ENCODE measurements at places on chromosomes 2 and 18. TPM values are rescaled to one million over a fixed set of nuclear protein-coding genes. Genes with fewer than 3 reads are reported as not detected.

ALLC gene
- polyA plus RNA-seq, result 0.38 TPM

CDH19 gene
- 29.8 TPM for polyA plus RNA-seq

SLC19A3 gene
- 3.5 TPM for polyA plus RNA-seq

HK2 gene
- polyA plus RNA-seq, result 2.9 TPM

TNFRSF11A gene
- polyA plus RNA-seq, result 0.43 TPM

GAL3ST2 gene
- 0.09 TPM for polyA plus RNA-seq

LYPD6 gene
- polyA plus RNA-seq, result 0.48 TPM

PJVK gene
- 2.0 TPM for polyA plus RNA-seq

FNDC4 gene
- 10.7 TPM for polyA plus RNA-seq

CCDC85A gene
- 1.1 TPM for polyA plus RNA-seq

SGPP2 gene
- polyA plus RNA-seq, result 4.7 TPM

DLGAP1 gene
- polyA plus RNA-seq, result 0.11 TPM

SLC14A1 gene
- polyA plus RNA-seq, result 11.5 TPM

SERPINB4 gene
- not detected for polyA plus RNA-seq

OSBPL1A gene
- 45.9 TPM for polyA plus RNA-seq

GBX2 gene
- polyA plus RNA-seq, result not detected

DSG4 gene
- polyA plus RNA-seq, result not detected

SFT2D3 gene
- polyA plus RNA-seq, result 3.3 TPM

MROH2A gene
- polyA plus RNA-seq, result not detected

FBXO41 gene
- polyA plus RNA-seq, result 1.8 TPM
